SJSA1 (cell line): ENCODE measurements at places on chromosomes 4 and X. TPM values are rescaled to one million over a fixed set of nuclear protein-coding genes. Genes with fewer than 3 reads are reported as not detected.

DNA sequence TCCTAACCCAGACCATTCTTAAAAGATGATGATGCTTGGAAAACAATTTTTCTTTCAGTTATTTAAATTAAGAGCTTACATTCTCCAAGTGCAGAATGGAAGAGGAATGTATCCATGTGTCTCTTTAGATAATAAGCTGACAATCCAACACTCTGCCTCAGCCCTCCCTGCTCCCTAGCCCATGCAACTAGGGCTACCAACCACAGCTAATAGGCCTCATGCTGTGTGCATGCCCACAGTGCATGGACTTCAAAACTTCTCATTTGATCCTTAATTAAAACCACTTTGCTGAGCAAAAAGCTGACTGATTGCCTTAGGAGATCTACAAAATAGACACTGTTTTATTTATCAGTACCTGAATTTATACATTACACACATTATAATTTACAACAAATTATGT, 473.9 kb downstream of the GALNTL6 start:
- no peak for DNase-seq

- no peak for DNase-seq
Observed at GRCh38 chrX:17237146-17237545, 137.9 kb upstream of the NHS start.

GRCh38 chr4:74738464-74739143, 55.7 kb downstream of the BTC start:
- DNase-seq, result no peak

GRCh38 chr4:5012244-5012898, 6.9 kb downstream of the CYTL1 start:
- no peak for DNase-seq

DNA sequence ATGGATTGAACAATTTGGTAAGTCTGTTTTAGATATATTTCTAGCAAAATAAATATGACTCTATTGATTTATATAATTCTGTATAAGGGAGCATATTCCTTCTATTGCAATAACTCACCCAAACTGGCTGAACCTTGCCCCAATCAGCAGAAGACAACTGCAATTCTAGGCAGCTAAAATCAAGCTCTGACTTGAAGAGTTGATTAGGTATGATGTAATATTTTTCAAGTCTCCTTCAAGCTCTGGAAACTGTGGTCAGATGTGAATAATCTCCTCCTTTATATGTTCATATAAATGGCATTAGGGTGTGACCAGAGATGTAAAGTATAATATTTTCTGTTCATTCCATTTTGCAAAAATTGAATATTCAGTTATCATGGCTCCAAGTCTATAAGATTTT, 8.2 kb downstream of the RASSF6 start:
- no peak for DNase-seq

GRCh38 chrX:155259752-155260151, 4.5 kb downstream of the RAB39B start:
- no peak for DNase-seq

- DNase-seq, result peak; percentile 55
Observed at GRCh38 chrX:16946361-16946964, at the start of gene REPS2. TSS of gene REPS2 (plus strand) at chrX:16946658. CDS start at chrX:16946862, 204 bp downstream.

GRCh38 chr4:85508654-85509053, 33.7 kb downstream of the ARHGAP24 start:
- no peak for DNase-seq

- DNase-seq, result no peak
Observed at GRCh38 chr4:137376312-137376711, 156.0 kb downstream of the PCDH18 start.

GRCh38 chrX:135432453-135432852, 10.7 kb downstream of the SMIM10L2A start:
- DNase-seq, result no peak

- no peak for DNase-seq
Observed at GRCh38 chr4:187433141-187433540, 562.4 kb upstream of the ZFP42 start.

DNA sequence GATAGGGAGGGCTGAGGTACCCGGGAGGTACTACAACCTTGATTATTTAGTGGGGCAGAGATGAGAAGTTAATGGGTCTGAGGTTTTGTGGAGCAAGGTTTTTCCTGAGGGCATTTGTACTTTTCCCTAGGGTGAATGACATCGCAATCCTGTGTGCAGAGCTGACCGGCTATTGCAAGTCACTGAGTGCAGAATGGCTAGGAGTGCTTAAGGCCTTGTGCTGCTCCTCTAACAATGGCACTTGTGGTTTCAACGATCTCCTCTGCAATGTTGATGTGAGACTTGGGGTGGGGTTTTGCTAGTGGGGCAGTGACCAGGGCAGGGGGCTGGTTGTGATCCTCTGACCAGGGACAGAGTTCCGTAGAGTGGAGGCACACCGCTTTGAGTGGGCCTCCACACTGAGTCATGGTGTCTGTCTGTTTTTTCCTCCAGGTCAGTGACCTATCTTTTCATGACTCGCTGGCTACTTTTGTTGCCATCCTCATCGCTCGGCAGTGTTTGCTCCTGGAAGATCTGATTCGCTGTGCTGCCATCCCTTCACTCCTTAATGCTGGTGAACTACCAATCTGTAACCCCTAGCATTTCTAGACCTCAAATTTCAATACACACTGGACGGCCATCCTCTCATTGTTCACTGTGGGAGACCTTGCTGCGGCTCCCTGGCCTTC, 9.9 kb downstream of the MED12 start:
- DNase-seq, result no peak

DNA sequence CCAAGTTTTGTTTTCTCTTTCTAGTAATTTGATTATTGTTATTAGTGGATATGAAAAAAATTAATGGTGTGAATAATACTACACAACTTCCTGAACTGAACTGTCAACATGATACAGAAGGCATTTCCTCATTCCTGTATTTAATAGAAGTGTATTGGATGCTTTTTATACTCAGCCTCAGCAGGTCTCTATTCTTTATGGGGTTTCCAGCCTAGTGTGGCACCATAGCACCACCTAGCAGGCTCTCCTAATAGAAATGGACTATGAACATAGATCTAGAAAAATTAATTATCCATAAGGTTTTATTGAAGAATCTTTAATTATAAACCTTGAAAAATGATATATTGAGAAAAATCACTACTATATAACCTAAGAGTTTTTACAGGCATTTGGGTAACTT, 52.4 kb downstream of the GLRB start:
- DNase-seq, result no peak

GRCh38 chrX:63186137-63186536, 165.0 kb downstream of the SPIN4 start:
- no peak for DNase-seq

GRCh38 chr4:186169333-186169944, 21.9 kb upstream of the CYP4V2 start:
- no peak for DNase-seq

DNA sequence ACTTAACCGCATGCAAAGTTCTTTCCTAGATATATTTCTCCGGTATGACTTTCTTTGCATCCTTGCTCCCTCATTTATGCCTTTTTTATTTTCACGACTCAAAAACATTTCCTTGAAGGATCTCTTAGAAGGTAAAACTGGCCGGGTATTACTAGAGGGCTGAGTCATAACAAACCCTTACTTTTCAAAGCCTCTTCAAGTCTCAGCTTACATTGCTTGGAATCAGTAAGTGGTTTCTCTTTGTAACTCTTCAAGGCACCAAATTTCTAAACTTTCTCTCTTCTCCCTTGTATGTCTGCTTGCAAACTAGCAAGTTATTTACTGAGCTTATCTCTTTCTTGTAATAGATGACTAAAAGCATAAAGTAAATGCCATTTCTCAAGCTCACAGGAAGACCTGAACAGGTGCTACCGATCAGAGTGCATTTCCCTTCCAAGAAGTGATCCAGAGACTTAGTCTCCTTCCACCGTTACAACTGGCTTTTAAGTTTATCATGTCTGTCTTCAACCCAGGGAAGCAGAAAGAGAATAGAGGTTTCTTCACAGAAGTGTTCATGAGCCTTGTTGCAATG, 75.5 kb downstream of the ANXA10 start:
- DNase-seq, result no peak

- DNase-seq, result no peak
Observed at GRCh38 chrX:132983496-132983895, 25.1 kb upstream of the HS6ST2 start.

GRCh38 chr4:173145131-173145530, 23.5 kb upstream of the GALNT7 start:
- no peak for DNase-seq

DNA sequence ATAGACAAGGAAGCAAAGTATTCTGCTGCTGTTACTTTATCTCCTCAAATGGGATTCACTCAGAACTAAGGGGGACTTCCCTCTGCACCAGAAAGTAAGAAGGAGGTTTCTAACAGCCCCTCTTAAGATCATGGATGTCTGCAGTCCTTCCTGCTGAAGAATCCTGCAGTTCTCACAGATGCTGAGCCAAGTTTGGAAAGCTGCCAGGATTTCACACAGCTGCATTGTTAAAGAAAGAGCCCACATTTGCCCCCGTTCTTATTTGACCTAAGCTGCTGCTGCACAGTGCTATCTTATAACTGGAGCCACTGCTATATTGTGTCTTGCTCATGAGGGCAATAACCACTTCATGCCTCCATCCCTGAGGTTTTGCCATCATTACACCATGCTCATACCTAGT, 81.1 kb downstream of the FAAH2 start:
- no peak for DNase-seq

DNA sequence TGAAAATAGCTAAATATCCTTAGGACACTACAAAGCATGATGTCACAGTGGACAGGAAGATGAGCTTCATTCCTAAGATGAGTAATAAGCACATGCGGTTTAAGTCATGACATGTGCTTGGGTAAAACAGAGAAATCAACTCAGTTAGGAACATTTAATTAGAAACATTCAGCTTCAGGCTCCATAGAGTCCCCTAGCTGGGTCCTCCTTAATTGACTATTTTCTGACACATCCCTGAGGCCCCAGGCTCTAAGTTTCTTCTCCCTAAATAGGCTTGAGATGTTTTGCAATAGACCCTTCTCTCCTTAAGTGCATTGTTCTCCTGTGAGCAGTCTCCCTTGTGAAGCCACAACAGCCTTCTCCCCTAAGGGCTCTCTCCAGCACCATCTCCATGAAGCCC, 70.4 kb upstream of the ANXA3 start:
- no peak for DNase-seq

- DNase-seq, result peak; percentile 49
Observed at GRCh38 chr4:15396157-15396800, 31.6 kb upstream of the C1QTNF7 start.

PASD1 gene
- total RNA-seq, result not detected in 2 replicates

GAGE12F gene
- total RNA-seq, result not detected in 2 replicates

TMEM35A gene
- total RNA-seq, result not detected in 2 replicates

MAMLD1 gene
- 3.7 and 11.4 TPM in 2 replicates for total RNA-seq

F11 gene
- total RNA-seq, result not detected in 2 replicates

NAP1L3 gene
- total RNA-seq, result 1.7 and 3.0 TPM in 2 replicates
